Lung microvascular endothelial cell (primary cell): ENCODE measurements at places on chromosomes 4 and X. TPM values are rescaled to one million over a fixed set of nuclear protein-coding genes. Genes with fewer than 3 reads are reported as not detected.

C4orf54 gene
- total RNA-seq: under 0.01 TPM in 1 of 2 replicates, not detected in the other

- DNase-seq: no peak
These were observed 742.6 kb downstream of the FAT4 start for GRCh38 chr4:126057371-126057770.

PHEX gene
- total RNA-seq: under 0.01 and 0.87 TPM in 2 replicates

PAGE4 gene
- total RNA-seq: not detected in 2 replicates

DNA sequence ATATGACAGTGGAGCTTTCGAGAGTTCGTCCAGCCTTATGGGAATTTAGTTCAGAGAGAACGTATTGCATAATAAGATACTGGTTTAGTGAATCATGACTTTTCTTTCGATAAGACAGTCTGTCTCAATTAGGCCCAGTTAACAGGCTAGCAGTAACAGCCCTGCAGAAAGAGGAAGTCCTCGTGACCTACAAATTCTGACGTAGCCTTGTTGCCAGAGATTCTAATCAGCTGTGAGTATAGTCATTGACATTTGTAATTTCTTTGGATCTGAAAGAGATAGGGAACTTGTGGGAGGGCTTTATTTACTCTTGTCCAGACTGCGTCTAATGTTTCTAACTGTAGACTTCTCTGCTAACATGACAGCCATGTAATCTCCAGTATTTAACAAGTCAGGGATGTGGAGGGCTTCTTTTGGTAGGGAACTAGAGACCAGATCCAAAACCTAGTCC lies 15.8 kb downstream of the ART3 start:
- DNase-seq: peak; percentile 88

LRIT3 gene
- under 0.01 TPM in 1 of 2 replicates, not detected in the other for total RNA-seq

DNA sequence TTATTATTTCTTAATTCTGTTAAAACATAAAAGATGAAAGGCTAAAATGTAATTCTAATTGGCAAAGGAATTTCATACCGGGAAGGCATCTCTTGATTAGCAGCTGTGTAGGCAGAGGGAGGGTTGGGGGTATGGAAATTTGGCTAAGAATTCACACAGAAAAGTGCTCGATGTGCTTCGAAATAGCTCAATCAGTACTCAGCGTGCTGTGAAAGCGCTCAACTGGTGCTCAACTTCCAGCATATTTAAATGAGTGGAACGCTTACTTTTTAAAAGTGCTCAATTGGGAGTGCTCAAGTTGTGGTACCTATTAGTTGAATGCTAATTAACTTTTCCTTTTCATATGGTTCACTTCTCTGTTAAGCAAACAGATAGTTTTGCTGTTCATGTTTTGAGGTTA lies 695.9 kb upstream of the ATOH1 start:
- DNase-seq: no peak

DNA sequence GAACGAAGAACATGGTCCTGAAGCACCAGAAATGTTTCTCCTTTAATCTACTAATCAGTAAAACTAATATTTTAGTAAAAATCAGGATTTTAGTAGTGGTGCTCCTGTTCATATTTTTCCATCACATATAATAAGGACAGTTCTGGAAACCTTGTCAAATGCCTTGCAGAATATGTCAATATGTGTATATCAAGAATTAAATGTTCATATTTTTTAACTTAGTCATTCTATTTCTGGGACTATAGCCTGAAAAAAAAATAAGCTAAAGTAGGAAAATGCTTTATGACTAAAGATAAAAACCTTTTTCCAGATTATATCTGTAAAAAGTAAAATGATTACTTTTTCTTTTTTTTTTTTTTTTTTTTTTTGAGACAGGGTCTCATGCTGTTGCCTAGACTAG lies 65.1 kb downstream of the MAB21L2 start:
- DNase-seq: no peak

- DNase-seq: no peak
These were observed 390.1 kb downstream of the PDGFC start for GRCh38 chr4:156581282-156582063.

GRCh38 chr4:1812720-1813119 lies 19.6 kb downstream of the FGFR3 start:
- DNase-seq: no peak

BMX gene
- total RNA-seq: 81.9 and 208 TPM in 2 replicates

PFKFB1 gene
- under 0.01 TPM in 1 of 2 replicates, not detected in the other for total RNA-seq

PPP1R2C gene
- not detected in 2 replicates for total RNA-seq

MYOZ2 gene
- total RNA-seq: under 0.01 TPM in 1 of 2 replicates, not detected in the other

AFF2 gene
- total RNA-seq: 0.20 and 0.22 TPM in 2 replicates

GRCh38 chr4:88333741-88334405 lies 44.8 kb upstream of the HERC6 start:
- no peak for DNase-seq

DNA sequence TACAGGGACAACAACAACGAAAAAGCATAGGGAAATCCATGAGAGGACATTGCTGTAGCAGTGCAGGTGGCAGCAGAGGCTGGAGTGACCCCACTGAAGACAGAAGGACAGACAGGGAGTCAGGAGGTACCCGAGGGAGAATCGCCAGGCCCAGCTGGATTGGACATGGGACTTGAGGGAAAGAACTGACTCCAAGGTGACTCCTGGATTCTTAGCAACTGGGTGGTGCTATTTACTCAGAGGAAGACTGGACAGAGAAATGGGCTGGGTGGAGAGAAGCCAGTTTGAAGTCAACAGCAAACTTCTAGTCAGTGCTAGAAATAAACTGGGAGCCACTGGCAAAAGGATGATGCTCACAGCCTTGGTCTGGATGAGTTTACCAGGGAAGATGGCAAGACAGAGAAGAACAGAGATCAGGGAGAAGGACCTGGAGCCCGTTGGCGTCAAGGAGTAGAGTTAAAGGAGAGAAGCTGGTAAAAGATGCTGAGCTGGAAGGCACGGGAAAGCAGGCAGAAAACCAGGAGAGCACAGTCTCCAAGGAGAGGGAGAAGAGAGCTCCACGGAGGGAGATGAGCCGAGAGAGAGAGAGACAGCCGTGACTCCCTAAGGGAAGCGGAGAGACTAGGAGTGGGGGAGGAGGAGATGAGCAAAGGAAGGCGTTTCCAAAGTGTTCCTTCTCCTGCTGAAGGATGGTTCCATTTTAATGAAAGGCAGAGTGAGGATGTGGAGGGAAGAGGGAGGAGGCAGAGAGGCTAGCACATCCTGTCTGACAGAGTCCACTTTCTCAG lies 119.4 kb downstream of the AFAP1 start:
- no peak for DNase-seq

PDCL2 gene
- total RNA-seq: not detected in 2 replicates

GPR119 gene
- not detected in 2 replicates for total RNA-seq

CNKSR2 gene
- not detected in 2 replicates for total RNA-seq

DNA sequence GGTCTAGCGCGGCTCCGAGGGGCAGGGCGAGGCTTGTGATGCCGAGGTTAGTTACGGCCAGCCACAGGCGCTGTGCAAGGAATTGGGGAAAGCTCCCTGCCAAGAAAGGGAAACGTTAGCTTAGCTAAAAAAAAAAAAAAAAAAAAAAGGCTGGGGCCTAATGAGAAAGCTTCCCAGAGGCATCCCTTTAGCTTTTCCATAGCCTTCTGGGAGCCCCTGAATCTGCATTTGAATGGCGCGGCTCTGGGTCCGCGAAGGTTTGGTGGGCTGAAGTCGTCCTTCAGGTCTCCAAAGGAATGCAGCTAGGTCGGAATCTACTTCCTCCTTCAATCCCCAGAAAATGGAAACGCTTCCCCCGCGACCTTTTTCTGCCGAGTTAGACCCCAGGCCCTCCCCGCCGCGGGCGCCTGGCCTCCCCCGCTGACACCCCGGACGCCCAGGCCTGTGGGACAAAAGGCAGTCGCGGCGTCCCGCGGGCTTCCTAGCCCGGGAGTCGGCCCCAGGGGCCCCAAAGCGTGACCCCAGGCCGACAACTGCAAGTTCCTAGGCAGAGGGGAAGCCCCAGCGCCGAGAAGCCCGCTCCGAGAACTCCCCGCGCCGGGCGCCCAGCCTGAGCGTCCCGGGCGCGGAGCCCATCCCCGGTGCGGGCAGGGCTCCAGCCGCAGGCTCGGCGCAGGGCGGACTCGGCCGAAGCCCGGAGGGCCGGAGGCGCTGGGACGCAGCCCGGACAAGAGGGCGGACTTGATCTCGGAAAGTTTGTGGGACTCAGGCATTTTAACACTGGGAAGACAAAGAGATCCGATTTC lies 605 bp upstream of the FAT1 start:
- peak; percentile 22 for DNase-seq

SGCB gene
- total RNA-seq: 8.7 and 9.2 TPM in 2 replicates

RHOH gene
- total RNA-seq: 0.22 TPM in 1 of 2 replicates, not detected in the other

GRCh38 chrX:33339219-33339618 lies 127.9 kb upstream of the DMD start:
- DNase-seq: no peak

GRCh38 chr4:175714686-175715085 lies 97.4 kb downstream of the GPM6A start:
- DNase-seq: no peak

GRCh38 chr4:176758731-176759130 lies 34.0 kb downstream of the VEGFC start:
- no peak for DNase-seq

- DNase-seq: no peak
These were observed 66.8 kb upstream of the PLS3 start for GRCh38 chrX:115494161-115494560.

OCIAD2 gene
- 87.3 and 88.9 TPM in 2 replicates for total RNA-seq

MAGEE1 gene
- 0.44 and 0.60 TPM in 2 replicates for total RNA-seq

DNA sequence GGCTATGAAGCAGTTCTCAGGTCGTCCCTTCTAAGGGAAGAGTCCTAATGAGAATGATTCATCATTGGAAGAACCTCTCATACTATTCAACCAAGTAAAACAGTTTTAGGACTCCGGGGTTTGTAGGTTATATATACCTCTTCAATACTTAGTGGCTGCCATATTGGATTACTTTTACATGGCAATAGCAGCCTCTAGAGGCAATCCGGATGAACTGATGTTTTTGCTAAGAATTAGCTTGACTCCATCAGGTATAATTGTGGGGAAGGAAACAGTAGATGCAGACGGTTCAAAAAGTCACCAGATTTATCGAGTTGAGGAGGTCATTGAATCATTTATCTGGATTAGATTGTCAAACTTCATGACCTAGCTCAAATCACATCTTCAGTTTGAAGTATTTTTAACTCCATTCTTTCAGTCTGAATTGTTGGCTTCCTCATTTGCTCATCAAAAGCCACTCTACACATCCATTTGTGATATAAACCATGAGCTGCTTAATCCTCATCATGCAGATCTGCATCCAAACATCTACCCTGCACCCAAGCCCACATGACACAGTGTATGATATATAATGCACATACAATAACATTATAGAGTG lies 28.4 kb downstream of the GUCY1B1 start:
- DNase-seq: peak; percentile 36

TCEAL5 gene
- total RNA-seq: not detected in 2 replicates

PDGFRA gene
- total RNA-seq: 0.20 and 0.44 TPM in 2 replicates

GAGE12F gene
- not detected in 2 replicates for total RNA-seq

- DNase-seq: no peak
These were observed 57.7 kb upstream of the PASD1 start for GRCh38 chrX:151505796-151506195.

- DNase-seq: no peak
These were observed 12.2 kb downstream of the SOD3 start for GRCh38 chr4:24807611-24808010.

GRCh38 chr4:86174506-86174905 lies 185.3 kb downstream of the MAPK10 start:
- DNase-seq: no peak

GRCh38 chr4:39846705-39847104 lies 131.0 kb downstream of the PDS5A start:
- DNase-seq: no peak
